GOT3 (cell line): ENCODE measurements at places on chromosomes 13 and 19.
A peak's percentile ranks its signal among the peaks of the same experiment; 100 is the strongest.

- no peak for DNase-seq
Observed at GRCh38 chr19:4068047-4068966, 1.6 kb upstream of the ZBTB7A start.

DNA sequence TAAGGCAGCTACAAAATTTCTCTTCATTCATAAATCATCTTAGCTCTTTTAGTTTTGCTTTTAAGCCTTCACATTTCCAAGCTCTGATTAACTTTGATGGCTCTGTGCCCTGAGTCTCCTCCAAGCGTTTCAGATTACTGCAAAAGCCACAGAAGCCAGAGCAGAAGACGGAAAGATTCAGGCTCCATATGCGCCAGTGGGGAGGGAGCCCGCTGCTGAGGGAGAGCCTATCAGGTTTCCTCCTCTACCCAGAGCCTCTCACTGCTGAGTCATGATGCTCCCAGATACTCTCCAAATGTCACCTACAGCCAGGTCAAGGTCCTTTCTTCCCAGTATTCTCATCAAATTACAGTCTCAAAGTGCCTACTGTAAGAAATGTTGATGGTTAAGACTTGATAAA lies 193.6 kb downstream of the RAP2A start:
- DNase-seq, result peak; percentile 26

- DNase-seq, result no peak
Observed at GRCh38 chr19:5789886-5790558, 941 bp downstream of the DUS3L start.

DNA sequence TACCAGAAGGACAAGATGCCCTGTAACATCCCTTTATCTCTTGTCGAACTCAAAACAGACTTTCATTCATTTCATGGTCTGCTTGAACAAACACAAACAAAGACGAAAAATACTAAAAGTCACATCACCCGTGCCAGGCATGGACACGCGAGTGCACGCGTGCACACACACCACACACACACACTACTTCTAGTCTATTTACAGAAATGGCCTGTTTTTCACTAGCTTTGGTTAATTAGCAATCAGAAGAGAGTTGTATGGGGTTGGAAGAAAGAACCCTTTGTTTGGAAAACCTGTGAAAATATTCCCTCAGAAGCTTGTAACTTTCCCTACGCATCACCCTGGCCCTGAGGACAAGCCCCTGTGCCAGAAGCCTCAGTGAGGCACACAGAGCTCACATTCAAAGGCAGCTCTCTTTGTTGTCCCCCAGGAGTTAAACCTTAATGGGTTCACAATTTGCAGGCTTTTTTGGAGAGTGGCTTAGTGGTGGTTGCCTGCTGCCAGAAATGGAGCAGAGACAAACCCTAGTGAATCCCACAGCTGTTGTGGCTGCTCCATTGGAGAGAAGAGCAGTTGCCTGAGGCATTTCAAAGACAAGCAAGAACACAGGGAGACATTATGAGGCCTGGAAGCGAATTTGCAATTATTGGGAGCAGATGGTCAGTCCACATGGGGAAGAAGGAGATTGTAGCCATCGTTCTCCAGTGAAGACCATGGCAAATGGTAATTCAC lies 55.9 kb downstream of the STARD13 start:
- DNase-seq, result no peak

DNA sequence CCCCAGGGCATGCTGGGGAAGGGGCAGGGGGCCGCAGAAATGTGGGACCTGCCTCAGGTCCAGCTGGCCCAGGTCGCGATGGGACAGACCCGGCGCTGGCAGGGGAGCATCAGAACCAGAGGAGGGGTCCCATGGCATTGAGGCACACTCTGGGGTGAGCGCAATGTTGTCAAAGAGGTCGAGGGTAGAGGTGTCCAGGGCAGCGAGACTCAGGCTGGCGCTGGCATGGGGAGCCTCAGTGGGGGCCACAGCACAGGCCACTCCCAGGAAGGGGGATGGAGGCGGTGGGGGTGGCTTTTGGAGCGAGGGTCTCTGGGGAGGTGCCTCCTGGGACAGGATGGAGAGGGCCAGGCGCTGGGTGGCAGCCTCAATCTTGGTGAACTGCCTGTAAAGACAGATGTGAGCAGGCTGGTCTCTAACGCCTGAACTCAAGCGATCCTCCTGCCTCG lies 944 bp downstream of the C19orf85 start:
- DNase-seq, result no peak

GRCh38 chr19:11017275-11018035 lies 56.6 kb downstream of the SMARCA4 start:
- DNase-seq, result no peak

- DNase-seq, result no peak
Observed at GRCh38 chr13:99564386-99564785, 63.1 kb downstream of the TM9SF2 start.

- DNase-seq, result no peak
Observed at GRCh38 chr19:57465680-57466381, 8.9 kb upstream of the VN1R1 start.

DNA sequence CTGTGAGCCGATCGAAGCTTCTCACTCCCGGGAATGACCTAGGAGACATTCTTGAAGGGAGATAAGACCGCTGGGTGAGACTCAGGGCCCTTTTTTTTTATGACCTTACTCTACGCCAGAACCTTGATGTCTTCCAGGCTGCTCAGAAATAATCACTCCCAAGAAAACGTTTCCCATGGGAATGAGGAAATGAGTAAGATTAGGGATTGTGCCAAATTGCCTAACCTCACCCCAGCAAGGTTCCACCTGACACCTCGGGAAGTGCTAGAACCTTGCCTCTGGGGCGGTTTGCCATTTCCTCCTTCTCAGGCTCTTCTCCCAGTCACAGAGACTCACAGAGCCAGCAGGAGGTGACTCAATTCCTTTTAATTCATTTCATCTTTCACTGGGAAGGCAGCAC lies 2.3 kb downstream of the SLC46A3 start:
- DNase-seq, result no peak

DNA sequence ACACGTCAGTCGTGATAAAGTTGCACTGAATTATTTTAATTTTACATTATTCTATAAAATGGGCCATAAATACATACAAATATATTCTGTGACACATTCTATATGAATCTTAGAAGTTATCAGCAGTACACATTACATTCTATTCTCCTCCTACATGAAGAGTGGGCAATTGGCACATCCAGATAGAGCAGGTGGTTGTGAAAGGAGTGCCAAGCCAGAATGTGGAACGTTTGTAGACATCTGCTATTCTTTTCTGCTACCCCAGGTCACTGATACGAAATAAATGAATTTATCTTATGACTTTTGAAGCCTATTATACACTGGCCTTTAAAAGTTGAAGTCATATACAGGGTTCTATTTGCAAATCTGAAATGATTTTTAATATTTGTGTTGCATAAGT lies 373.2 kb downstream of the PCDH17 start:
- DNase-seq, result no peak

DNA sequence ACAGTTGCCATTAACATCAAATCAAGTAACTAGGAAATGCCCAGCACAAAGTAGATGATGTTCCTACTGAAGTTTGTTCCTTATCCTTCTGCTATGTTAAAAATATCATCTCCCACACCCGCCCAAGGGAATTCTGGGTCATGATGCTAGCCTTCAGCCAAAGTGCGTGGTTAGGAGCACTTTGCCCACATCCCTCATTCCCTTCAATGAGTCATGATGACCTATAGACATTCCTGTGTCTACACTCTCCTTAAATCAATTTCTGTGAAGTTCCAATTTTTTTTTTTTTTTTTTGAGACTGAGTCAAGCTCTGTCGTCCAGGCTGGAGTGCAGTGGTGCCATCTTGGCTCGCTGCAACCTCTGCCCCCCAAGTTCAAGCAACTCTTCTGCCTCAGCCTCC lies 17.0 kb downstream of the RXFP2 start:
- DNase-seq, result peak; percentile 51

- DNase-seq, result no peak
Observed at GRCh38 chr19:28869459-28869858, 343.5 kb downstream of the UQCRFS1 start.

- no peak for DNase-seq
Observed at GRCh38 chr19:42155796-42156195, 23.6 kb upstream of the POU2F2 start.

- DNase-seq, result no peak
Observed at GRCh38 chr13:102877303-102877702, 31.5 kb downstream of the ERCC5 start.

DNA sequence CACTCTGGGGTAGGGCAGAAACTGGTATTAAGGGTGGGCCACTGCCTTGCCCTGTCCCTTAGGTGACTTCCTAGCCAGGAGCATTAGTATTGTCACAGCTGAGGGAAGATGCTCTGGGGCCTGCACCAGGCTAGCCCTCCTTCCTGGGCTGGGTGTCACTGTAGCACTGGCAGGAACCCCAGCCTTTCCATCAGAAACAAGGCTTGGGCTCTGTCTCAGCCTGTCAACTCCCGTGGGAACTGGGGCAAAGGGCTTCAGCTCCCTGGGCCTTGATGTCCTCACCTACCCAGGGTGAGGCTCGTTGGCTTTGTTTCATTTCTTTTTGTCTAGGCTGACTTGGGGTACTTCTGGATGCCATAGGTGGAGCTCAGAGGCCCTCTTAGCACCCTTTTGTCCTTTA lies 18.0 kb downstream of the PAF1 start:
- DNase-seq, result no peak

DNA sequence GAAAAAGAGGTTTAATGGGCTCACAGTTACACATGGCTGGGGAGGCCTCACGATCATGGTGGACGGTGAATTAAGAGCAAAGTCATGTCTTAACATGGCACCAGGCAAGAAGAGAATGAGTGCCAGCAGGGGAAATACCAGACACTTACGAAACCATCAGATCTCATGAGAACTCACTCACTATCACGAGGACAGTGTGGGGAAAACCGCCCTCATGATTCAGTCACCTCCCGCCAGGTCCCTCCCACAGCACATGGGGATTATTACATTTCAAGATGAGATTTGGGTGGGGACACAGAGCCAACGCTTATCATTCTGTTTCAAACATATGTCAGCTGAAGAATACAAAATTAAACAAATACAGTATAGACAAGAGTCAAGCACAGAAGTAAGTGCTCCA lies 165.1 kb downstream of the PCCA start:
- DNase-seq, result no peak

- no peak for DNase-seq
Observed at GRCh38 chr19:34066007-34066643, 106.2 kb upstream of the LSM14A start.

DNA sequence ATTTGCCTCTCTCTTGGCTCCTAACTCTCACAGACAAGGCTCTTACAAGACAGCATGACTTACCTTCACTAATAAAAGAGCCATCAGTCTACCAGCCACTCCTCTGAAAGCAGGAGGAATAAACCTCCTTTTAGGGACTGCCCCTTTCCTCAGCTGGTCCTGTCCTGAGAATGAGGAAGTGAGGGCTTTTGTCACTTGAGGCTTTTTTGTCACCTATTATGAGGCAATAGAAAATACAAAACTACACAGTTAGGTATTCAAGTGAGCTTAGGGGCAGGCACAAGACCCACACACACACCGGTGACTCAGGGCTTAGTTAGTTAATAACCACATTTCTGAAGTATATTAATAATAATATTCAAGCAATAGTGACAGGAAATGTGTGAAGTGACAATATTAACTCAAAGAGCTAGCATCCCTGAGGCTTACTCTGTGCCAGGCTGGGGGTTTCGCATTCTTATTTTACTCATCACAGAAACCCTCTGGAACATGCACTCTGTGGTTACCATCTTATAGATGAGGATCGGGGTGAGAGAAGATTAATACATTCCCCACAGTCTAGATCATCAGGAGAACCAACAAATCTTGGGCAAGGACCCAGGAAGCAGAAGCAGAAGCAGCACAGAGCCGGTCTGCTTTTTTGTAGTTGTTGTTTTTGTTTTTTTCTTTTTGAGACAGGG lies 379.9 kb downstream of the LIG4 start:
- no peak for DNase-seq

- DNase-seq, result no peak
Observed at GRCh38 chr13:42816538-42816937, 35.2 kb downstream of the FAM216B start.

DNA sequence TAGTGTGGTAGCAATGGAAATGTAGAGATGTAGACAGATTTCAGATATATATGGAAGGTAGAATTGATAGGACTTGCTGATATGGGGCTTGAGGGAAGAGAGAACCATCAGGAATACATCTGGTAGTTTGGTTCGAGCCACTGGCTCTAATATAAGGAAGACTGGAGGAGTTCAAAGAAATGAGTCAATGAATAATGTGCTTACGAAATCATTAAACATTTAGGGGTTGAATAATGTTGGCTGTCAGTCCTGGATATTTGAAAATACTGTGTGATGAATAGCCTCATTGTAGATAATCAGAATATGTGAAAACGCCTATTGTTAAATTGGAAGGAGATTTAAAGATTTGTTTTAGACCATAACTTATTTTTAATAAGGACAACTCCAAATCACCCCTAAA lies 21.6 kb downstream of the SGCG start:
- no peak for DNase-seq

DNA sequence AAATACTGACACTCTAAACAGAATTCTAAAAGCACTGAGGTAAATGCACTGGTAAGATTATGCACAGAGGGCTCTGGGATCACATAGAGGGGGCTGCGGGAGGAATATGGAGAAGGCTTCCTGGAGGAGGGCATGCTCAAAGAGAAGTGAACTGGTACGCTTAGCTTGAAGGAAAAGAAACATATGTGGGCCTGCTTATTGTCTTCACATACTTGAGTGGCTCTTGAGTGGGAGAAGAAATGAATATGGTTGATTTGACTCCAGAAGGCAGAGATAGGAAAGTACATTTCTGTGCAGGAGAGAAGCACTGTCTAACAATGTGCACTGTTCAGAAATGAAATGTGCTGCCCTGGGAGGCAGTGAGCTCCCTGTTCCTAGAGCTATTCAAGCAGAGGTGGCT lies 91.1 kb downstream of the KL start:
- DNase-seq, result no peak

DNA sequence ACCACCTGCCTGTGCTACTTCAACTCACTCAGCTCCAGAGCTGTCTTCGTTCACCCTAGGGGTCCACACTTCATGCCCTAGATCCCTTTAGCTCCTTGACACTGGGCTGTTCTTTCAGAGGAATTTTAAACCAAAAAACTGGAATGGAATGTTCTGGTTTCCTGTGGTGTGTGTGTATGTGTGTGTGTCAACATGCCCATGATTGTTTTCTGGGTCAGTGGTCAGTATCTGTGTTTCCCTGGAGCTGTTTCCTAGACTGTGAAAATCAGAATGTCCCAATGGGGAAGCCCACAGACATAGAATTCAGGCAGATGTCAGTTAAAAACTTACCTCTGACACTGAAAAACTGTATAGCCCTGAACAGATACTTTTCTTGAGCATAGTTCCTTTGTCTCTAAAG lies 1.3 kb downstream of the PMIS2 start:
- no peak for DNase-seq

- DNase-seq, result no peak
Observed at GRCh38 chr19:56372281-56372680, 21.1 kb downstream of the ZNF582 start.

DNA sequence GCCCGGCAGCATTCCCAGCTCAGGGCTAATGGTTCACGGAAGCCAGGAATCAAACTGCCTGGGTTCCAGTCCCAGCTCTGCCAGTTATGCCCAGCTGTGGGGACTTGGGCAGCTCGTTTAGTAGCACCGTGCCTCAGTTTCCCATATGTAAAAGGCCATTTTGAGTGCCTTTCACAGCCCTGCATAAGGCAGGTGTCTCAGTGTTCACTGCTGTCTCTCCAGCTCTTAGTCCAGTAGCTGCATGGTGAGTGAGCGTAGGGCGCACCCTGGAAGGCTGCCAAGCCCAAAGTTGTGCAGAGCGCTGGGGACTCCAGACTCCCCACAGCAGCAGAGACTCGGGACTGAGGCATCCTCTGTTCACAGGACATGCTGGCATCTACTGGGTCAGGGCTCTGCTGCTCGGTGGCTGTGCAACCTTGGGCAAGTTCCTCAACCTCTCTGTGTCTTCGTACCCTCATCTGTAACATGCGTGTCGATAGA lies 5.5 kb downstream of the RPL28 start:
- DNase-seq, result no peak
